Stimulated activated naive CD8-positive, alpha-beta T cell treated with anti-CD3 and anti-CD28 coated beads, Interleukin-15, Interleukin-2, amounts not matched to agents 100 U/mL and 50 U/mL, for 24 hours (primary cell): ENCODE measurements at places on chromosomes 2 and 18.

DNA sequence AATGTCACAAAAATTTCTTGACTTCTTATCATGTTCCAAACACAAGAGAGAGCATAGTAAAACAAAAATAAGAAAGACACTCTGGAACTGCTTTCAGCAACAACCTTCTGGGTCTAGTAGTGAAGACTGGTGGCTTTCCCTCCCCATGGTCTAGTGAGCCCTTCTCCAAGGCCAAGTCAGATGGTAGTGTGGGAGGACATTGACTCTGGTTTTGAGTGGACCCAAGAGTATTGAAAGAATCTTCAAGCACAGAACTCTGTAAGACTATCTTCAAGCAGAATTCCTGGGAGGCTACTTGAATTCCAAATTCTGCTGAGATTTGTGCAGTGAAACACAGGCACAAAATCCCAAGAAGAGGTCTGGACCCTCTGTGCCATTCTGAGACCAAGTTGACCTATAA lies 21.1 kb downstream of the ANTXR1 start:
- no peak for DNase-seq

GRCh38 chr2:98935777-98936352 lies at the start of gene CRACDL:
CRACDL (minus strand) TSS chr2:98936225; CDS start chr2:98846800, 89,425 bp downstream.
- no peak for DNase-seq

GRCh38 chr2:109690457-109690821 lies 76.3 kb downstream of the SOWAHC start:
- no peak for DNase-seq

- no peak for DNase-seq
Measured at GRCh38 chr2:9646196-9647030, 15.6 kb upstream of the YWHAQ start.

DNA sequence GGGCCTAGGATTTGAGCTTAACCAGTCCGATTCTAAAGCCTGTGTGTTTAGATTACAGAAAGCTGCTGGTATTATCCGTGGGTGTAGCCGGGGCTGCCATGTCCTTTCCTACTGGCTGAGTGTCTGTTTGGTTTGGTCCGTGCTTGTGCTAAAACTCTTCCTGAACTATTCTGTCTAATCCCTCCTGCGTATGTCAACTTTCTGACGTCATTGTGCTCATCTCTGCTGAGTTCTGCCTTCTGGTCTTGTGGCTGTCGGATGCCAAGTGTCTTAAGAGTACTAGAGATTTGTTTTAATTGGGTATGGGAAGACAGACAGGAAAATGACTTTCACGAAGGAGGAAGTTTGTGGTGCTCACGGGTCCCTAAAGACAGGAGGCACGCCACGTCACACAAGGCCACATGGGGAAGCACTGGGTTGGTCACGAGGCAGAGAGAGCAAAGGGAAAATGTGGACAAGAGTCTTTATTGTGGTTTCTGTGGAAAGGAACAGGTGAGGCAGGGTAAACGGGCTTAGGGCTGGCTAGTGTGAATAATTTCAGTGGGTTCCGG lies 31.8 kb upstream of the NTSR2 start:
- peak; percentile 21 for DNase-seq

GRCh38 chr2:22279541-22279940 lies 1105.4 kb upstream of the KLHL29 start:
- no peak for DNase-seq

GRCh38 chr2:48268671-48269070 lies 261.3 kb upstream of the STON1 start:
- DNase-seq = no peak

GRCh38 chr2:233349005-233349998 lies 5.0 kb upstream of the DGKD start:
- no peak for DNase-seq

DNA sequence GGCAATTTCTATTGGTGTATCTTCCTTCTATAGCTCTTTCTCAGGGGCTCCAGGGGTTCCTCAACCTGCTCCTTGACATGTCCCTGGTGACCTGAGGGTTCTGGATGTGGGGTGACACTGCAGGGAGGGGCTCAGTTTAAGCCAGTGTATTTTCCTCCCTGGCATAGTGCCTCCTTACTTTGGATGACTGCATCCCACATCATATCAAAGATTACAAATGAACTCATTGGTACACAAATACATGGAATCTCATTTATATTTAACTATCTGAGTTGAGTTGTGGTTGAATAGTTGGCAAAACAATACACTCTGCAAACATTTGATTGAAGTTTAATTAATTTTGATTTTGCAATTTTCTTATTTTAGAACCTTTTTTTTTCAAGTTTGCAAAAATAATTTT lies 268.2 kb upstream of the SKOR2 start:
- DNase-seq = no peak

- no peak for DNase-seq
Measured at GRCh38 chr2:16614314-16614860, 51.2 kb downstream of the CYRIA start.

DNA sequence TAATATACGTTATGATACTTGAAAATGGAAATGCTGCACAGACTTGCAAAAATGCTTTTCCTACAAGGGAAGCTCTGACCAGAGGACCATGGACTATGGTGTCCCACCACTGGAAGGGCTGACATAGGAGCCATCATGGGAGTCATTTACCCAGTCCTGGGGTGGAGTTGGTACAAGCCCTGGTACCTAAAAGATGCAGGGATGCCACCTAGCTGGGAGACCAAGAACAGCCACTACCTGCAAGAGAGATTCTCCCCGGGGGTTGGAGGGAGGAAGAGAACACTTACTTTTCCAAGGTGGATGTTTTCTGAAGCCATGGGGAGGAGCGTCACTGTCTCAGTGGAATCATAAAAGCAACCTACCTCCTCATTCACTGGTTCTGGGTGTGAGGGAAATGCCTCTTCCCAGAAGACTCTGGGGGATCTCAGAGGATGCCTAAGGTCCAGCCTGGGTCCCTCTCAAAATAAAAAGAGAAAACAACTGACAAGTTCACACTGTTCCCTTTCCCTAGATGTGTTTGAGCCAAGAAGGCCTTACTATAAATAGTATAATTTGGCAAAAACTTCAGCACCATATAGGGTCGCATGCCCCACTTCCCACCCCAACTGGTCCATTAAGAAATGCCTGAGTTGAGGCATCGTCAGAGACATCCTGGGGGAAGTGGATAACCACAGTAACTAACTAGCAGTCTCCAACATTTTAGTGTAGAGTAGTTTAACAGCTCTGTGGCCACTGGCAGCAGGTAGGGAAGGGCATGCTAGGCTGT lies 39.9 kb downstream of the REEP1 start:
- no peak for DNase-seq

DNA sequence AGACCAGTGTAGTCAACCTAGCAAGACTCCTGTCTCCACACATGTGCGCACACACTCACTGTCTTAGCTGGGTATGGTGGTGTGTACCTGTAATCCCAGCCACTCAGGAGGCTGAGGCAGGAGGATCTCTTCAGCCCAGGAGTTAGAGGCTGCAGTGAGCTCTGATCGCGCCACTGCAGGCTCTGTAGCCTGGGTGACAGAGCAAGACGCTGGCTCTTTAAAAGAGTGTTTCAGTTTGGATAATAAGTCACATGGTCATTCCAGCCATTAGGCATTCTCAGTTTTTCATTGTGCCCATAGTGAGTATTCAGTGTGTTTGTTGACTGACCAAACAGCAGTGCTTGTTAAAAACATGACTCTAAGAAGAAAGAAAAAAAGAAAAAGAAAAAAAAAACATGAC lies 31.0 kb downstream of the RAB10 start:
- no peak for DNase-seq

GRCh38 chr18:6874315-6874714 lies 144.8 kb downstream of the ARHGAP28 start:
- no peak for DNase-seq

GRCh38 chr2:105149272-105149671 lies 92.3 kb upstream of the GPR45 start:
- DNase-seq = no peak

DNA sequence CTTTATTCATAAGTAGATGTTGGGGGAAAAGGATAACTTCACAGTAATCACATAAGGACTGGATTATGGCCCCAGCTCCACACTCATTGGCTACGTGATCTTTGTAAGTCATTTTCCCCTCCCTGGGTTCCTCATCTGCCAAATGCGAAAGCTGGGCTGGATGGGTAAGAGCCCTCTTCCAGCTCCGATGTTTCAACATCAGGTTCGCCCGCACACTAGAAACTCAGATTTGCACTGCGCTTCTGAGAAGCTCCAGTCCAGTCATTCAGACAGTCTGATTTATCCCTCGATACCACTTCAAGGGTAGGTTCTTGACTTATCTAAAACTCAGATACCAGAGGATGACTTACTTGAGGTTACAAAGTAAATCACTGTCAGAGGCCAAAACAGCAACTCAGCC lies 31.0 kb upstream of the RMDN2 start:
- no peak for DNase-seq

GRCh38 chr18:48831802-48832201 lies 119.0 kb downstream of the SMAD7 start:
- peak; percentile 5 for DNase-seq

- DNase-seq = no peak
Measured at GRCh38 chr2:9757501-9758264, 85.6 kb upstream of the TAF1B start.

DNA sequence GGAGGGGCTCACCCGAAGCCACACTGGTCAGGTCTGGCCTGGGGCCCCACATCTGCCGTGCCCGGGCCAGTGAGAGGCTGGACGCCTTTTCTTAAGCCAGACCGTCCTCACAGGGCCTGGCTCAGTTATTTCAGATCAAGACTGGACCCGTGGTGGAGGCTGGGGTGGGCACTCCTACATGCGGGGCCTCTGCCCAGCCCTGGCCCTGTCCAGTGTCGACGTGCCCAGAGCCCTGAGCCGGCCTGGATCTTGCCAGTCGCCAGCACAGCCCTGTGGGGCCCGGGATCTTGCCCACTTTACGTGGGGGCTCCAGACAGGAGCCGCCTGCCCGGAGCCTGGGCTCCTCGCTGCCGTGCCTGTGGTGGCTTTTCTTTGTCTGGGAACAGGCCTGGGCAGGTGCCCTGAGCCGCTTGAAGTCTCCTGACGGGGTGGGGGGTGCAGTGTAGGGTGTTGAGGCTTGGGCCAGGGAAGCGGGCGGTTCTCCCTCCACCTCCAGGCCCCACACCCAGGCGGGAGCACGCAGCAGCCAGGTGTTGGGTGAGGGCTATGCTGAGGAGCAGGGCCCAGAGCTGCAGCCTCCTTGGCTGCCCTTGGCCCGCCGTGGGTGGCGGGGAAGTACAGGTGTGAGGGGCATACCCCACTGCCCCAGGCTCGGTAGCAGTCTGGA lies 6.0 kb downstream of the GPC1 start:
- DNase-seq = no peak

- DNase-seq = no peak
Measured at GRCh38 chr18:13374096-13374467, 155.5 kb downstream of the LDLRAD4 start.

DNA sequence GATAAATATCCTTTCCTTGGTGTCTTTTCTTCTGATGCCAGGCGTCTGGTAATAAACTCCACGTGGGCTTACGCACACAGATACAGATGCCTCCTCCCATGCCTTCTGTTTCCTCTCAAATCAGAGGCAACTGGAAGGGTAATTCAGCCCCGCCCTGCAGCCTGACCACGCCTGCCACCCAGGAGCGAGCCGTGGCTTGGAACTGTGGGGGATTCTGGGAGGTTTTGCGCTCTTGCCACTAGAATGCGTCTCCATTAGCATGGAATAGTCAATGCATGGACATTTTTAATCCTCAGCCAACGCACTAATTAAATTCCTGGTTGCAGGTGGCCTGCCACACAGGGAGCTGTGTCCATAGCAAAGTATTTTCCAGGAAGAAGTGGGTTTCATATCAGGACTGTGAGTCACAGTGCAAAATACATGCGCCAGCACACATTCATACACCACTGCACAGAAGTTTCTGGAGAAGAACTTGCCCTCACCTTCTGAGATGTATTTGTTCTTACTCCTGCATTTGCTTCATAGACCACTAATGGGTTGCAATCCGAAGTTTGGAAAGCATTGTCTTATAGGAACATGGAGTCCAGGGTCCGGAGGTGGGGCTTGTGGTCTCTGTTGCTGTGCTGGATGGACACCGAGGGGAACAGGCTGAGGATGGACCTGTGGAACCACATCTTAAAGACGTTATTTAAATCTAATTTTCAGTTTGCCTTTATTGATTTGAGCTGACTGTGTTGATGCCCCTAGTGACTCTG lies 151.4 kb downstream of the LDLRAD4 start:
- no peak for DNase-seq

GRCh38 chr18:75129717-75130477 lies 79.0 kb downstream of the PTGR3 start:
- DNase-seq = no peak

GRCh38 chr2:153079315-153079714 lies 360.9 kb downstream of the ARL6IP6 start:
- no peak for DNase-seq

- DNase-seq = no peak
Measured at GRCh38 chr2:149219856-149220255, 110.5 kb upstream of the LYPD6 start.

DNA sequence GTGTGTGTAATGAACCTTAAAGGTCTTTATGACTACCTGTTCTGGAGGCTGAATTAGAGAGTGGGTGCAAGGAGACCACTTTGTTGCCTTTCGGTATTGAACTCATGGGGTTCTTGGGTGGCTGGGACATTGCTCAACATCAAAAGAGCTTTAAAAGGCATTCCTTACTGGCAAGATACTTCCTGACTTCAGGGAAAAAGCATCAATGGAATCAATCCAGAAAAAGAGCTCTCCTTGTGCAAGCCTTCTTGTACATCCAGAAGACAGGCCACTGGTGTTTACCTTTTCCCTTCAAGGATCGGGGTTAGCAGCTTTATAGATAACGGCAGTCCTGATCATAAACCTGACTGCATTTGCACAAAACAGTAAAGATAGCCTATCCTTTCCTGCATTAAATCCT lies 9.5 kb downstream of the PNO1 start:
- no peak for DNase-seq

GRCh38 chr2:150587547-150588505 lies 100.4 kb upstream of the RND3 start:
- DNase-seq = no peak

DNA sequence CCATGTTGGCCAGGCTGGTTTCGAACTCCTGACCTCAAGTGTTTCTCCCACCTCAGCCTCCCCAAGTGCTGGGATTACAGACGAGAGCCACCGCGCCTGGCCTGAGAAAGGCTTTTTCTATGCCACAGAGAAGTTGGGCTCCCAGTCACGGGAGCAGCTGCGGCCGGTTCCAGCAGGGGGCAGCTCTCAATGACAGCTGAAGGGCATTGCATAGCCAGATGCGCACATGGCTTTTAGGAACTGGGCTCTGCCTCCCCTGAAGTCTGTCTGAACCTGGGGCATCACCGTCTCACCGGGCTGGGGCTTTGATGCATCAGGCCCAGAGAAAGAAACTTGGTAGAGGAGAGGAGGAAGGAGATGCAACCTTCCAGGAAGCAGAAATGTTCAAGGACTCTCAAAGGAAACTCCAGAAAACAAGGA lies 84.2 kb upstream of the LAPTM4A start:
- peak; percentile 46 for DNase-seq
